ENCODE measurements at places on chromosomes 13 and 19. TPM values are rescaled to one million over a fixed set of nuclear protein-coding genes. Genes with fewer than 3 reads are reported as not detected.

GRCh38 chr13:65746406-65746921 is 1483.7 kb downstream of the PCDH9 start:
- DNase-seq: no peak

PTH2 gene
- not detected for total RNA-seq

DNA sequence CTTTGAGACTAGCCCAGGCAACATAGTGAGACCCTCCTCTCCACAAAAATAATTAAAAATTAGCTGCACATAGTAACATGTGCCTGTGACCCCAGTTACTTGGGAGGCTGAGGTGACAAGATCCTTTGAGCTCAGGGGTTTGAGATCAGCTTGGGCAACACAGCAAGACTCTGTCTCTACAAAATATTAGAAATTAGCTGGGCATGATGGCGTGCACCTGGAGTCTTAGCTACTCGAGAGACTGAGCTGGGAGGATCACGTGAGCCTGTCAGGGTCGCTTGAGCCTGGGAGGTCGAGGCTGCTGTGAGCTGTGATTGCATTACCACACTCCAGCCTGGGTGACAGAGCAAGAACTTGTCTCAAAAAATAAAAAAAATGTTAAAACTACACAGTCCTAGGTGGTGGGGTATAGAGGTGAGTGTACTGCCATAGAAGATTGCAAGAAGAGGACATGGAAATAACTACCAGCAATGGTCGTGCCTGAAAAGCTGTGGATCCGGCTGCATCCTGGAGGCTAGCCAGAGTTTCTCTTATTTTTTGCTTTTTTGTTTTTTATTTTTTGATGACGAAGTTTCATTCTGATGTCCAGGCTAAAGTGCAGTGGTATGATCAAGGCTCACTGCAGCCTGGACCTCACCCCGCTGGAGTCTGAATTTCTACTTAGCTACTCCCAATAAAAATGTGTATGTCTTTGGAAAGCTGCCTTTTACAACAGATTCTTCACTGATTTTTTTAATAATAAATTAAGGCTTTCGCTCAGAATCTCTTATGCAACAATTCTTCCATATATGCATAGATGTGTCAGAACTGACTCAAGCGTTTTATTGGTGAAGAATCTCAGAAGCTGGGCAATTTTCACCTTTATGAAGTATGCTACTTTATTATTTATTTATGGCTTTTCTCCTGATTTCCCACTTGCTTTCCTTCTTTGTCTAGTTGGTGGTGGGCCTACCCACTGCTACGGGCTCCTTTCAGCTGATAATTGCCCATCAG is 393.8 kb downstream of the TSHZ3 start:
- DNase-seq: no peak

ZNF665 gene
- total RNA-seq: 0.64 TPM

GRCh38 chr19:41009700-41010235 is 18.7 kb downstream of the CYP2B6 start:
- no peak for DNase-seq

GRCh38 chr13:38384171-38384570 is 34.5 kb downstream of the UFM1 start:
- no peak for DNase-seq

RASA3 gene
- 12.3 TPM for total RNA-seq

- DNase-seq: no peak
Measured at GRCh38 chr13:97978651-97979050, 25.2 kb downstream of the IPO5 start.

GRCh38 chr13:71830736-71831135 is 36.3 kb downstream of the DACH1 start:
- no peak for DNase-seq

DNA sequence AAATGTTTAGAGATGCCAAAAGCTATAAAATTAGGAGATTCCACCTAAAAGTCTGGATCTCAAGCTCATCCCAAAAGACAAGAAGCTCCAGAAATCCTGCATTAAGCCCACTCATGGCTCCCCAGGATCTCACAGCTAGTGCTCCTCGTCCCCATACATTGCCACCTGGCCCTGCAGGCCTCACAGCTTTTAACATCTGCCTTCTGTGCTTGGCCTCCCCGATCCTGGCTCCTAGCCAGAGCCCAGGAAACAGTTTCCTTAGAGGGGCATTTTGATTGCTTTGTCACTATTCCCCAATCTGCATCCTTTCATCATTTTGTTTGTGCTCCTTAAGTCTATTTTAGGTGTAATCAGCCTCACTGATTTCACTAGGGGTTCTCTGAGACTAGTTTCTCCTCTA is 14.5 kb upstream of the DCT start:
- no peak for DNase-seq

Measured in left ventricle myocardium superior (tissue), 1 donor.